ENCODE measurements at places on chromosomes 5 and 9.

DNA sequence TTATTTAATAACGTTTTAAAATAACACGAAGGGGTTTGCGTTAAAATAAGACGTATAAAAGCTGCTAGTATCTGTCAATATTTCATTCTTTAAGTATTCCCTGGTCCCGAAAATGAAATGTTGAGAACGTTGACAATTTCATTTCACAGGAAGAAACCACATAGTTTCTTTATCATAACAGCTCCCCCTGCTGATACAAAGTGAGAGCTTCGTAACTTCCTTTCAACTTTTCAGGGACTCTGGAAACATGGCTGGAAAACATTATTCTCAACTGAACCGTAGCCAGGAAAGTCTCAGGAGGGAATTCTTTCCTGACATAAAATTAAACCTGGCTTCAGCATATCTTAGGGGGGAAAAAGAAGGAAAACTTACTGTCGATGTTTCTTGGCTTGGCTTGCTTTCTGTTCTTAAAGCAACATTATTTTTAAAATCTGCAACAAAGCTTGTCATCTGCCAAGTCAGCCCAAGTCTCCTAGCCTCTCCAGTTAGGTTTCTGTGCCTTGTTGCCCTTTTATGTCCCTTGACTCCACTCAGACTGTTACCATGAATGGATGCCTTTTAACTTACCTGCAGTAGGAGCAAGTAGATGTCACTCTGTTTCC, 122.9 kb upstream of the DAB2 start:
- no peak for DNase-seq

GRCh38 chr5:43038496-43038989, 1.6 kb downstream of the ANXA2R start:
- no peak for DNase-seq

DNA sequence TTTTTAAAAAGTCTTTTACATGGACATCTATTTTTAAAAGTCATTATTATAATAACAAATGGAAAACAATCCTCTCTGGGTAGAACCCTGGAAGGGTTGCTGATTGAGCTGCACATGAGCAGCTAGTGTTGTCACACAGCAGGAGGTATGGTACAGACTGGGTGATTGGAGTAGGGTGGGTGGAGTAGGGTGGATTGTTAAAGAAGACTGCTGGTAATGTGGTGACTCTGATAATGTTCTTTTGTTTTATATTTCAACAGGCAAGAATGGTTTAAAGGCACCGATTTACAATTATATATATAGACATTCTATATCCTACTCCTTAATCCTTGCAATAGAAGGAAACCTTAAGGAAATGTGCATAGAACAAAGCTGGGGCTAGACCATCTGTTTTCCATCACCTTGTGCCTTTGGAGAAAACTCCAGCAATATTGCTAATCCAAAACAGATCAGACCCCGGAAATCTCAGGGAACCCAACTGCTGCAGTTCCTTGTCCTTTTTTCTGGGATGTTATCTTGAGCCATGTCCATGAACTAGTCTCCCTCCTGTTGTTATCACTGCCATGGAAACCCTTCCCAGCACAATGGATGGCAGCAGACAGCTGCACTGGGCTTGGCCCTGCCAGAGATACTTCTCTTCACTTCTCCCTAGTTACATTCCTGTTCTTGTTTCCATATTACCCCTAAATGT, 129.7 kb downstream of the YIPF5 start:
- DNase-seq: no peak

DNA sequence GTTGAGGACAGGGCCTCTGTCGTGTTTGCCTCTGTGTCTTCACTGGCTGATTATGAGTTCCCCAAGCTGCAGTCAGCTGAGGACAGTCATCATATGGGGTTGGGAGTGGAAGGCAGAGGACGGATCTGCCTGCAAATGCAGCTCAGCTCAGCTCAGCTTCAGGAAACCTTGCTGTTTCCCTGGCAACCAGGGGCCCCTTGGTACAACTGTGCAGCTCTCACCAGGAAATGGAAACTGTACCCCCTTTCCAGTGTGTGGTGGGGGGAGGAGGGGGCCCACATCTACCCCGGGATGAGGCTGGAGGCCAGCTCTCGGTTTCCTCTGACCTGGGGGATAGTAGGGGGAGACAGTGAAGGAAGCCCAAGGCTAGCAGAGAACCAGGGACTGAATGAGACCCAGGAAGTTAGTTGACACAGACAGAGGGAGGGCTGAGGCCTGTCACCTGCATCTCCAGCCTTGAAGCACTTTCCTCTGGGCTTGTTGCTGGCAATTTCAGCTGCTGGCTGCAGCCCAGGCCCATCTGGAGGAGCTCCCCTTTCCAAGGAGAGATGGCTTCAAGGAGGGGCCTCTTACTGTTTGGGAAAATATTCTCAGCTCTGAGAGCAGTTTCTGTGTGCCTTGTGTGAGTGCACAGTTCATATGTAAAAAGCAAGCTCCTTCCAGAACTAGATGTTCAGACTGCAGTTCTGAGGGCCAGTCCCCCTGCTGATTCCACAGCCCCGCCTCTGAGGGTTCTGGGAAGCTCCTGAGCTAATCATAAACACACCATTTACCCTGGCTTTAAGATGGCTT, 6.9 kb downstream of the ANXA6 start:
- no peak for DNase-seq

GRCh38 chr9:88661759-88662158, 126.8 kb downstream of the NXNL2 start:
- no peak for DNase-seq

GRCh38 chr5:11564706-11565105, 339.5 kb downstream of the CTNND2 start:
- no peak for DNase-seq

DNA sequence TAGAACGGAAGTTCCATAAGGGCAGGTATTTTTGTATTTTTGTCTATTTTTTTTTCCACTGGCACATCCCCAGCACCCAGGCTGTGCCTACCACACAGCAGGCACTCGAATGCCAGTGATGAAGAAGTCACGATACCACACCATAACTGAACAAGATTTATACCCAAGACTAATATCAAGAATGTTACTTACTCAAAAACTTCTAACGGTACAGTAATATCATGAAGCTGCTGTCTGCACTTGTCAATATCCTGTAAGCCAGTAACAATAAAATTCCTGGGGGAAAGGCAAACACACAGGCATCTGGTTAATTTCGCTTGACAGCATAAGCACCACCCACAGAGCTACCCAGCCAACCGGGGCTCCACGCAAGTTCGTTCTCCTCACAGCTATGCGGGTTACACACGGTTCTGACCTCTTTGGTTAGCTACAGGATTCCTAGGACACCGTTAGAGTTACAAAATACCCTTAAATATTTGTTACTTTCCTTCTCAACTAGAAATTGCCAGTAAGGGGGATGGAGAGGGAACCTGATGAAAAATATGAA, 1.3 kb downstream of the MED10 start:
- peak; percentile 13 for DNase-seq

DNA sequence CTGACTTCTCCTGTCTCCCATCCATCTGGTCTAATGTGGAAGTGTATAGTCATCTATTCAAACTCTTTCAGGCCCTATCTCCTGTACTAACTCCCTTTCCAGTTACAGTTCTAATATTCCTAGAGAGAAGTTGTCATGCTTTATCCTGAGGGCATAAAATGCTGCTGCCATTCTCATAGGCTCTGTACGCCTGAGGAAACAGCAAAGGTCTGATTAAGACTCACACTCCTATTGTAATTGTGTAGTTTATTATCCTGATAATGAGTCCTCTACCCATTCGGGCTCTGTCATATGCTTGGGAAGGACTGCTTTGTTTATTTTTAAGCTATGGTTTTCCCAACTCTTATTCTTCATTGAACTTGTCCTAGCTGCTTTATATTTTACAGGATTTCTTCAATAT, 290.4 kb downstream of the TMEM38B start:
- no peak for DNase-seq

- no peak for DNase-seq
Measured at GRCh38 chr9:114513055-114513958, 8.0 kb upstream of the WHRN start.

DNA sequence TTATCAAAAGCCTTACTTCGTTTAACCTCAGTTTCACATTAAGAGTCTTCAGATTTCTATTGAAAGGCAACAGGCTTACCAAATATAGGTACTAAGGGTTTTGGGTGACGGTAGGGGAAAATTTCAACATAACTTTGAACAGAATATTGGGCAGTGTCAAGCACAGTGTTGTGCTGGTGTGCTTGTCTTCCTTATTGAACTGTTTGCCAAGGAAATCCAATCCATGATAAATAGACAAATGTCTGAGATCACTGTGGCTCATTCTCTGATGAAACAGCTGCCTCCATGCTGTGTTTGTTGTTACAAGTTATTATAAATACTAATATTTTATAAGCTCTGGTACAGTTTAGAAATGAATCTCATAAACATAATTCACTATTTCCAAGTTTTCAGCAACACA, 730.1 kb downstream of the NR2F1-AS1 start:
- DNase-seq: no peak

DNA sequence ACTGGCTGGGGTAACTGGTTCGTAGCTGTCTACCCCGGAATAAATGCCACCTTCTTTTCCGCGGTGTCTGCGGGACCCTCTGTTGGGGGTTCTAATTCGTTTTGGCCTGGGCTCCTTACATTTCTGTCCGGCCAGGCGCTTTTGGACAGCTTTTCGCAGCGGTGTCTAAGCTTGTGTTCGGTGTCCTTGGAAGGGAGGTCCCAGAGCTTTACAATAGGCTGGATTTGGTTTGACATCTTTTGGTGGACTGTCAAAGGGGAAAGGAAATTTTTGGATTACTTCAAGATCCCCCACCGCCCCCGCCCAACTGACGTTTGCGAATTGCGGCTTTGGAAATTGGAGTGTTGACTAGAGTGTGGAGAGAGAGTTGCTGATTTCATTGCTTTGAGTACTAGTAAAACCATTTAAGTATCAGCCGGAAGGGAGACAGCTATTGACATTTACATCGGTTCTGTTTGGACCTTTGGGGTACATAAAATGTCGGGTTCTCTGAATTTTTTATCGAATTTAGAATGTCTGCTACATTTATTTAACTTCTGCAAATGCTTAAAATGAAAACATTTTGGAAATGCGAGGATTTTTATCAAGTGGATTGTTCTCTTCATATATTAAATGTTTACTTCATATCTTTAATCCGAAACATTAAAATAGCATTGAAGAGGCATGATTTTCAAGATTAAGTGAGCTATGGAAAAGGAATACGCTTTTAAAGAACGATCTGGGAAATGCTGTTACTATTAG, 4.7 kb upstream of the PURA start:
- no peak for DNase-seq

DNA sequence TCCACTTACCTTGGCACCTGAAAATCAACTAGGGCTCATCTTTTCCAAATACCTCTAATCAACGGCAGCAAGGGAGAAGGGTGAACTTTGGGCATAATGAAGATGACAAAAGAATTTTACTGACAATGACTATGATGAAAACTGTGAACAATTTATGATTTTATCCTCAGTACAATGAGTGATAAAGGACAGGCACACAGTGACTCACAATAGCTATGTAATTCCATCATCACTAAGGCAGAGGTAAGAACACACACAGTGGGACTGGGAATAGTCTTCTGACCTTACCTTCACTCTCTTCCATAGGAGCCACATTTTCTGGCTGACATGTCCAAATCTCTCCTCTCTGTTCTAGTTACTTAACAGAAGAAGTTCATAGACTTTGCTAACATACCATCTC, 26.1 kb upstream of the KCNV2 start:
- DNase-seq: no peak

DNA sequence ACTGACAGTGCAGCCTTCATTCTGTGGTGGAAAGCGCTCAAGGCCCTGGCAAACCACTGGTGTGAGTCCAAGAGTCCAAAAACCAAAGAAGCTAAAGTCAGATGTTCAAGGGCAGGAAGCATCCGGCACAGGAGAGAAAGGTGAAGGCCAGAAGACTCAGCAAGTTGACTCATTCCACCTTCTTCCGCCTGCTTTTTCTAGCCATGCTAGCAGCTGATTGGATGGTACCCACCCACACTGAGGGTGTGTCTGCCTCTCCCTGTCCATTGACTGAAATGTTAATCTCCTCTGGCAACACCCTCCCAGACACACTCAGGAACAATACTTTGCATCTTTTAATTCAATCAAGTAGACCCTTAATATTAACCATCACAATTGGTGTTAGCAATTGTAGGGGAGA, 296.1 kb downstream of the NDUFS4 start:
- no peak for DNase-seq

DNA sequence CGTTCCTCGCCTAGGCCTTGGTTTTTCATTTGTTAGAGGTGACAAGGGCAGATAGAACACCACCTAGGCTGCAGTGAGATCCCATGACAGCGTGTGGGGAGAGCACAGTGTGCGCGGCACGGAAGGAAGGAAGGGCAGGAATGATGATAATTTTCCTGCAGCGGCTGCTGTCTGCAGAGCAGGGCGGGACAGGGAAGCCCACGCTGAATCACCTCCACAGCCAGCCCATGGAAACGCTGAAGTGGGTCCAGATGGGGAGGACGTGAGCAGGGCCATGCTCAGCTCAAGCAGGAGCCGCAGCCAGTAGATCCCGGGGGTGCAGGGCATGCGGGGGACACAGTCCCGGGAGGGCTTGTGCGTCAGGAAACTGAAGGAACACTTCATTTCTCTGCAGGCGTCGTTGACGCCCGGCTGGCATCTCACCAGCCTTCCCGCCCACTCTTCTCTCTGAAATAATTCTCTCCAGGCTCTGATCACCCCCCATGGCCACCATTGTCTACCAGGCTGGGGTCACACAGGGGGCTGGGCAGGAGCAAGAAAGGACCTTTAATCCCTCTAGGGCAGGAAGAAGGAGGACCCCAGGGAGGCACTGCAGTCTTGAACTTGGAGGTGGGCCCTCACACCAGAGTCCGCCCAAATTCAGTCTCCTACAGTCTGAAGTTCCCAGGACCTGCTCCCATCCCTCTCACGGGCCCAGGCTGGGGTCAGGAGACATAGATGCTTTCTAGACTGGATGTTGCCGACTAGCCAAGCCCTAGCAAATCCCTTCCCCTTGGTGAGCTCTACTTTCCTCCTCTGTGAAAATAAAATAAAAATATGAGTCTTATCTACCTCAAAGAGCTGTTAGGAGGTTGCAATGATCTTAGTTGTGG, 20.9 kb upstream of the SYNPO start:
- no peak for DNase-seq

DNA sequence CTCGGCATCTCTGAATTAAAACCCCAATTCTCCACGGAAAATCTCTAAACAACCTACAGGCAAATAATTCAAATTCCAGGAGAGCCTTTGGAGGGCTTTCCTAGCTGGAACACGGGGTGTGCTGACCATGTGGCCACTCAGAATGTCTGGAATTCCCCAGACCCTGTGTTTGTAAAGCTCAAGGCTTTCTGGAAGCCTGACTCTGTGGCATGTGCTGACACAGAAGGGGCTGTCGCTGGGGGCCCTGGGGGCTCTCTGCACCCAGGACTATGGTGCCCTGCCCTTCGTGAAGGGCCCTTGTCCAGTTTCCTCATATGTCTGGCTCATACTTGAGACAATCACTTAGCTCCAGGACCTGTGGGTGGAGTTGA, 29.0 kb upstream of the BOD1 start:
- no peak for DNase-seq
